ENCODE measurements at places on chromosomes 11 and 22.

DNA sequence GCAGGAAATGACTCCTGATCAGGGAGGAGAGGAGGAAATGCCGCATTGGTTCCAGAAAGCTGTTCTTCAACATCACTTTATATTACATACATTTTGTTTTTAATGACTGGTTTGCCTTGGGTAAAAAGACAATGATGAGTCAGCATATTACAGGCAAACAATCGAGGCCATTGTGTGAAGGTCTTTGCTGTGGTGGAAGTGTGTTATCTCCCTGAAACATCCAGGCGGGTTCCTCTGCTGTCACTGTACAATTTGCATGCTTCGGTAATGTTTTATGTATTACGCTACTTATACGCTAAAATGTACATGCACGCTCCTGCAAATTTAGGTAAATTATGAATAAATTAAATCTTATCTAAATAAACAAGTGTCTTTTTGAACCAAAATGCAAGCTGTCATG is 161.1 kb downstream of the KIRREL3 start:
- DNase-seq, result no peak

- DNase-seq, result no peak
These were observed 1.6 kb upstream of the TIRAP start for GRCh38 chr11:126281245-126281644.

DNA sequence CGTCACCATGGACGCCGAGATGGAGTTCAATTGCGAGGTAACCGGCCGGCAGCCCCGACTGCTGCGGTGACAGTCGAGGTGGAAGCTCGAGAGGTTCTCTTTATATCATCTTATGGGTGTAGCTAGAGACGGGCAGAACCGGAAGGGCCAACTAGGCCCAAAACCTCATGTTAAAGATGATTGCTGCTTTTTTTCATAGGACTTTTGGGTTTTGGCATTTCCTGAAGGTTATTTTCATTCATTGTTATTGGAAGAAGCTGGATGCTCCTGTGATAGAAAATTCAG is 585 bp downstream of the NF2 start:
- no peak for DNase-seq

- DNase-seq, result no peak
These were observed 13.4 kb upstream of the CAPN5 start for GRCh38 chr11:77053217-77054015.

- no peak for DNase-seq
These were observed 328.8 kb upstream of the PITPNB start for GRCh38 chr22:28247667-28248363.

DNA sequence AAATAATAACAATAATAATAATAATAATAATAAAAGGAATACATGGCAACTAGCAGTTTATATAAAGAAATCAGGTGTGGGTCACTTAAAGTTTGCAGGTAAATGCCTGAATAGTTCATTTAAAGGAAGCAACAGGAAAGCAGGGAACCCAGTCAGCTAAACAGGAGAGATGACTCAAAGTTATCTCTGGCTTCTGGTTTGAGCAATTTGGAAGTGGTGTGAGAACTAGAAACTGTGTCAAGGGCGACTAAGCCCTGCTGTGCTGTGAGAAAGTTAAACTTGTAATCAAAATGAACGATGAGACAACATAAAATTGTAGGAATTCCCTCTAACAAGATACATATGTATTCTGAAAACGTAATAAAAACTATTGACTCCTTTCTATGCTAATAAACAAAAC is 35.5 kb downstream of the SLC22A9 start:
- no peak for DNase-seq
